ENCODE measurements at places on chromosomes 5 and 9.

GRCh38 chr9:34333836-34334235 is 4.5 kb downstream of the NUDT2 start:
- no peak for DNase-seq

GRCh38 chr9:115118879-115119218 is 892 bp upstream of the TNC start:
- DNase-seq: no peak

DNA sequence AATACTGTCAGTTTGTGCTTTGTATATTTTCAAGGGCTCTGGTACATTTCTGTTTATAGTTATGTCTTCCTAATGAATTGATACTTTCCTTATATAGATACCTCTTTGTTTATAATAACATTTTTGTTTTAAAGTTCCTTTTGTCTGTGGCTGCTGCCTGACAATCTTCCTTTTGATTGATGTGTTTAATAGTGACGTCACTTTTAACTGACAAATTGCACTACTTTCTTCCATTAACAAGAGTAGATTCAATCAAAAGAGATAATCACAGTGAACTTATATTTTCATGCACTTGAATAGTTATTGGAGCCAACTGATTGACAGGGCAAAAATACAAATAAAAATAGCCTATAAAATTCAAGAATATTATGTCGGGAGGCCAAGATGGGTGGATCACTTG is 371.7 kb downstream of the ANXA1 start:
- no peak for DNase-seq

- no peak for DNase-seq
Observed at GRCh38 chr5:135360278-135361274, 38.5 kb downstream of the MACROH2A1 start.

GRCh38 chr5:76074487-76075065 is 8.6 kb upstream of the SV2C start:
- no peak for DNase-seq

DNA sequence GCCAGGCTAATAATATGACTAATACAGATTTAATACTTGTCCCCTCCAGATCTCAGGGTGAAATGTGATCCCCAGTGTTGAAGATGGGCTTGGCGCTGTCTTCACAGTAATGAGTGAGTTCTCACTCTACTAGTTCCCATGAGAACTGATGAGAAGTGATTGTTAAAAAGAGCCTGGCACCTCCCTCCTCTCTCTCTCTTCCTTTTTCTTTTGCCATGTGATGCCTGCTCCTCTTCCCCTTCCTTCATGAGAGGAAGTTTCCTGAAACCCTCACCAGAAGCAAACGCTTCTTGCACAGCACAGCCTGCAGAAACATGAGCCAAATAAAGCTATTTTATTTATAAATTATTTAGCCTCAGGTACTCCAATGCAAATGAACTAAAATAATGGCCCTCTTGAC is 55.2 kb downstream of the GLDC start:
- no peak for DNase-seq

- DNase-seq: no peak
Observed at GRCh38 chr5:145008876-145009530, 826.1 kb downstream of the PRELID2 start.

GRCh38 chr5:78760366-78760765 is 111.8 kb upstream of the LHFPL2 start:
- DNase-seq: no peak

DNA sequence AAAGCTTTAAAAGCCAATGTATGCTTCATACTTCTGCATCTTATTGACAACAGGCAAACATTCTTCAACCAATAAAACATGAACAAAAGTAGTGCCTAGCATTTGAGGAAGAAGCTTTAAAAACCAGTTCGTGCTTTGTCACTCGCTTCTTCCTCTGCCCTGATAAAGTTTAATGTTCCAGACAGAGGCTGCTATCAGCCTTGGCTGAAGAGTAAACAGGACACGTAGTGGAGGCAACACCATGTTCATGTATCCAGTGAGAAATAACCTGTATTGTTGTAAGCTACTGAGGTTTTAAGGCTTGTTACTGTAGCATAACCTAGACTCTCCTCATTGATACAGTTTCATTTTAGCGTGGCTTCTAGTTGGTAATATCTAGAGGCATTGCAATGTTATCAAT is 3.2 kb upstream of the FUBP3 start:
- DNase-seq: no peak

DNA sequence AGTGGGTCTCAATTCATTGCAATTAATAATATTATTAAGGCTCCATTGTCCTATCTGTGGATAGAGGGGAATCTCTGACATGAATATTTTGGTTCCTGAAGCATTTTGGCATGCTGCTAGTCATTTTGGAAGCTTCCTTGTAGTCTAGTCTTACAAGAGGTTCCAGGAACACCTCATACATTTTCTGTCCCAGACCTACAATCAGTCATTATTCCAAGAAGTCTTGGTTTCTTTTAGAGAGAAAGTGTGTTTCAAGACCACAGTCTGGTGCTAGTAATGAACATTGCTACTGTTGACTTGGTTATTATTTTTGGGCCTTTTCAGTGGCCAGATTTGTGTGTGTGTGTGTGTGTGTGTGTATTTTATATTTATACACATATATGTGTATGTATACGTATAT is 98.9 kb downstream of the ERCC6L2 start:
- DNase-seq: no peak

DNA sequence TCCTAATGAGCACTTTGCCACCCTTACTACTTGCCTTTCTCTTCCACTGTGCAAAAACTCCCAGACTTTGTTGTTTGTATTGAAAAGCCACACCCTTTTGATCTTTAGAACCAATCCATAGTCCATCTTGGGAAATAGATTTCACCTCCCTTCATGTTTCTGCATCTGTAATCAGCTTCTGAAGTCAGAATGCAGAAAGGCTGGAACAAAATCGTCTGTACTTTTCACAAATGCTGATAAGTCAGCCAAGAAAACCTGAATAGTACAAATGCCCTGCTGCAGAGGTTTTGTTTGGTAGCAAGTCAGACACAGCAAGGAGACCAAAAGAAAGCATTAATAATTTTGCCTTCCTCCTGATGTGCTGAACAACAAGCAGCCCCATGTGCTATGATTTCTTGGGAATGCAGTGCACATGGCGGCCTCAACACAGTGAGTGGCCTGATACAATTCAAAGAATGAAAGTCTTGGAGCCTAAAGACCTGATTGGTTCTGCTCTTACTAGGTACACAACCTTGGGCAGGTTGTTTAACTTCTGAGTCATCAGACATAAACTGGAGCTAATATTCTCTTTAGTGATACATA is 59.2 kb upstream of the STK32A start:
- DNase-seq: no peak

DNA sequence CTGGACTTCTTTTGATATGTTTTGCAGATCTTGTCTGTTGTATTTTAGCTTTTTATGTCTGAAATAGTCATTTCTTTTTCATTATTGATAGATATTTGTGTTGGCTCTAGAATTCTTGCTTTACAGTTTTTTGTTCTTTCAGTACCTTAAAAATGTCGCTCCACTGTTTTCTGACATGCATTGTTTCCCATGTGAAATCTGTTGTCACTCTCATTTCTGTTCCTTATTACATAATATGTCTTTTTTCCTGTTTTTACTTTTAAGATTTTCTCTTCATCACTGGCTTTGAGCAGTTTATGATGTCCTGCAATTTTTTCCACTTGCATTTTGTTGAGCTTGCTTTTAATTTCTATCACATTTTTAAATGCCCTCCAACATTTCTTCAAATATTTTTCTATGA is 270.4 kb upstream of the TARS1 start:
- no peak for DNase-seq

GRCh38 chr5:10328323-10328722 is 20.6 kb upstream of the CMBL start:
- no peak for DNase-seq

GRCh38 chr9:81416476-81417298 is 272.7 kb downstream of the TLE1 start:
- DNase-seq: no peak

DNA sequence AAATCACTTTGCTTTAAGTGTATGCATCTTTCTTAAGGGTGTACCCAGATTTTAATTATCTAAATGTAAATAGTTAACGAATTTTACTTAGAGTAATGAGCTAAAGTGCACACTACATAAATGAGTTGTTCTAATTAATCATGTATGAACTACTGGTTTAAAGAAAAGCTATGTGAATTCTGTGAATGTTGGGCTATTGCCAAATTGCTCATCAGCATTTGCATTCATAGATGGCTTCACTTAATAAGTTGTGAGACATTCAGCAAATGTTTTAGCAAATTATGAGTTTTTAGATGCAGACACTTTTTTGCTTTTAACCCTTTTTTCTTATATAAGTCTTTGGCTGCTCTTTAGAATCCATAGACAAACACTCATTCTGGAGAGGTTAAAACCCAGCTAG is 175.7 kb downstream of the PBX3 start:
- no peak for DNase-seq

DNA sequence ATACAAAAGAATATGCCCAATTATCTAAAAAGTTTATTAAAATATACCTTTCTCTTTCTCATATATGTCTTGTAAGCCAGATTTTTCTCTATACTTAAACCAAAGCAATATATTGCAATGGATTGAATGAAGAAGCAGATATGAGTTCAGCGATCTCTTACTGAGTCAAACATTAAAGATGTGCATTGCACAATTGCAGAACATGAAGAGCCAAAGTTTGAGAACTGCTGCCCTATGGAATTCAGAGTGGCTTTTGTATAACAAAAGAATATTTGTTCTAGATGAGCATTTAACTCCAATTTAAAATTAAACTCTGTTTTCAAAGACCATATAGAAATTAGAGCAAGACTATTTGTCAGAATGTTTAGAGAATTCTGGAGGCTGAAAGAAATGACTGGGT is 519.0 kb upstream of the DAB2 start:
- no peak for DNase-seq

DNA sequence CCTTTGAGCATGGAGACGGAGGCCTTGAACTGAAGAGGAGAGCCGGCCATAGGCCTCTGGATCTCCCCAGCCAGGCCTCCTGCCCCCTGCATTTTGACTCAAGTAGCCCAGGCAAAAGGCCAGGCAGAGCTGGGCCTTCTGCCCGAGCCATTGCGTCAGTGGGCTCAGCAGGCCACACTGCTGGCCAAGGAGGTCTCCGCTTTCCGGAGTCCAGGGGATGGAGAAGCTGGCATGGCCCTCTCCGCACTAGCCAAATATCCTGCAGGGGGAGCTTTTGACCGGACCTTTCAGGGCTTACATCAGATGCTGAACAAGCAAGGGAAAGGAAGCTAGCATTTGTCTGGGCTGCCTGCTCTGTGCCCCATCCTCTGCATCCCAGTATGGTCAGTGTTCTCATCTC is 386.8 kb downstream of the TRIM36 start:
- DNase-seq: no peak

- DNase-seq: no peak
Observed at GRCh38 chr9:131348631-131349521, 45.0 kb upstream of the PRRC2B start.

DNA sequence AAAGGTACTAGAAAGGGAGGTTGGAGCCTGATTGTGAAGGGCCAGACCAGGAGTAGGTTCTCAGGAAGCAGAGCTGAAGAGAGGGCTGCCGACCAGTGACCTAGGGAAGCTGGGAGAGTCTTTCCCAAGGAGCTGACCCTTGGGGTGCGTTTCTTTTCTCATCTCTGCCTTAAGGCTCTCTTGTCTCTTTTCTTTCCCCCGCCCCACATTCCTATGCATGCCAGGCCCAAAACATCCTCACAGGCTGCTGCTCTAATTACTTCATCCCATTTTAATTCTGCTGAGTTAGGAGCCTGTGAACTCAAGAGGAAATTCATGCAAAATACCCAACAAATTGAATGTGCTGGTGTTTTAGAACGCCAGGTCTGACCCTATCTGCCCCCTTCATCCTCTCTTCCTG is 46.9 kb upstream of the HSPA9 start:
- no peak for DNase-seq

DNA sequence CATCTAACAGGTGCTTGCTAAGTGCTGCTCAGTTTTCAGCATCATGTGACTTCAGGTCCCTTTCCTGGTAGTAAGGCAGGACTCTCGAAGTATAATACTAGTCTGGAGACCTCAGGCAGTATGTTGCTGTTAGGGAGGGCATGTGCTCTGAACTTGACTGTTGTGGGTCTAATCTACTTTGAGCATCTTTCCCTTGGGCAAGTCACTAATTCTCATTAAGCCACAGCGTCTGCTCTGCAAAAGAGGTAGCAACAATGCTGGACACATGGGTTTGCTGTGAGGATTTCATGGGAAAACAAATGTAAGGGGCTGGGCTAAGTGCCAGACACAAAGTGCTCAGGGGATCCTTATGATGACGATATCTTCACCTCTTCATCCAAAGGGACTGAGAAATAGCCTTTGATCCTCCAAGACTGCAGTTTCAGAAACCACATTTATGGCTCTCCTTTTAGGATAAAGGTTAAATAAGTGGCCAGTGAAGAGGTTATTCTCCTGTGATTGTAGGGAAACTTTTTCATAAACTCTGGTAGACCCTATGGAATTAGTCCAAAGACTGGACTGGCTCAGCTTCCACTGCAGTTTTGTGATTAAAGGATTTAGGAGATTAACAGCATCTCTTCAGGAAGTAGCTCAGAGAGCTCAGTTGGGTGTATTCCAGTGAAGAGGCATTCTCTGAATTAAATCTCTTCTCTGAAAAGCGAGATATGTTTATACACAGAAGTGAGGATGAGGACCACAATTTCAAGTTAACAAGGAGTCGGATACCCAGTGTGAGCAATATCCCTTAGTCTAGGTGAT is 216.6 kb downstream of the SGCD start:
- no peak for DNase-seq
